ENCODE measurements at places on chromosomes 13 and 19.

- peak; percentile 73 for DNase-seq
Observed at GRCh38 chr19:46840498-46840942, 10.1 kb downstream of the AP2S1 start.

DNA sequence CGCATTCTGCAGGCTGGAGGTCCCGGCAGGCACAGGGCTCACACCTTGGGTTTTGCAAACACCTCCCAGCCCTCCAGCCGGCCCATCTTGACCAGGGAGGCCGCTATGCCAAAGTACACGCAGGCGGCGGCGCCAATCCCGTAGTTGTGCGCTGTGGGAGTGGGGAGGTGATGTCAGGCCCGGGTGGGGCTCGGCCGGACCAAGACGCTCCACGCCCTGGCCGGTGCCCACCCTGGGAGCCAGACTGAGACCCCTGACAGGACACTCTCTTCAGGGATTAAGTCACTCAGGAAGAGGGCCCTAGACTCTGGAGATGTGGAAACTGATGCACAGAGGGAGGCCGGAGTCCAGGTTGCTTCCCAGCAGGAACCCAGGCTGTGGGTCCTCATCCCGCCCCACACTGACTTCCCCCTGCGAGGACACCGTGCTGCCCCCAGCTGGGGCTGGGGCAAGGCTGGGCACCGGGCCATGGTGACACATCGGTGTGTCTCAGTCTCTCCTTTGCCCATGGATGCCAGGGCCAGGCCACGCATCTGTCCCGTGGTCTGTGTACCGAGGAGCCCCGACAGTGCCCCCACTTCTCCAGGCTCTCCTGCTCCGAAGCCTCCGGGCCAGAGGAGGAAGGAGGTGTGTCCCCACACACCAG lies 8.8 kb downstream of the NDUFA11 start:
- DNase-seq: no peak

DNA sequence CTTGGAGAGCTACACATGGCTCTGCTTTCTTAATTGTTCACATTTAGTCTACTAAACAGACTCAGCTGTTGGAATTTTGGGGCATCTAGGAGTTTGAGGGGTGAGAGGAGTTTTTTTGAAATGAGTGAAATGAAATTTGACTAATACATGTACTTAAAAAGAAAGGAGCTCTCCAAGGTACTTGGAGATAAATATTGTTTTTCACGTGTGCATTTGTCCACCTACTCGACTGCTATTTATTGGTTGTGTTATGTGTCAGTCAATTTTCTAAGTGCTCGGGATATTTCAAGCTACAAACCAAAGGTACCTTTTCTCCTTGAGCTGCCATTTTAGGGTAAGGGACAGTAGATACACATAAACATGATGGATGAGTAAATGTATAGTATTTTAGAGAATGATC lies 697.0 kb downstream of the LIG4 start:
- peak; percentile 43 for DNase-seq

GRCh38 chr13:54742984-54743383 lies 1714.4 kb downstream of the OLFM4 start:
- no peak for DNase-seq

GRCh38 chr19:22421797-22422196 lies 349 bp downstream of the ZNF98 start:
- no peak for DNase-seq

DNA sequence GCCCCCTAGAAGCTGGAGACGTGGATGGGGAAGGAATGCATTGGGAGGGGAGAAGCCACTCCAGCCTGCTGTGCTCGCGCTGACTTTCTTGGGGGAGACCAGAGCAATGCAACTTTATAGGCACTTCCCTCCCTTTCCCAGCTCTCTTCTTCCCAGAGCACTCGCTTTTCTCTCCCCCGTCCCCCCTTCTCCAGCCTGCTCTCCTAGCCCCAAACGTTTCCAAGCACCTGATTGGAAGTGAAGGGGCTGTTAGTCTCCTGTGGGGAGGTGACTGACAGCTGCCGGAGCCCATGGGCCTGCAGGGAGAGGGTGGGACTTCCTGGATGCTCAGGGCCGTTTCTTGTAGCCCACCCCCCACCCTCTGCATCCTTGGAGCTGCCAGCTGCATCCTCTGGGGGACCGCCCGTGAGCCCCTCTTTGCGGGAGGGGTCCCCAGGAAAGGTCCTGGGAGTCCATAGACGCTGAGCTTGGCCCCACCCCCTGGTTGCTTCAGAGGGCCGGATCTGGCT lies 2.5 kb downstream of the HDGFL2 start:
- DNase-seq: peak; percentile 12

DNA sequence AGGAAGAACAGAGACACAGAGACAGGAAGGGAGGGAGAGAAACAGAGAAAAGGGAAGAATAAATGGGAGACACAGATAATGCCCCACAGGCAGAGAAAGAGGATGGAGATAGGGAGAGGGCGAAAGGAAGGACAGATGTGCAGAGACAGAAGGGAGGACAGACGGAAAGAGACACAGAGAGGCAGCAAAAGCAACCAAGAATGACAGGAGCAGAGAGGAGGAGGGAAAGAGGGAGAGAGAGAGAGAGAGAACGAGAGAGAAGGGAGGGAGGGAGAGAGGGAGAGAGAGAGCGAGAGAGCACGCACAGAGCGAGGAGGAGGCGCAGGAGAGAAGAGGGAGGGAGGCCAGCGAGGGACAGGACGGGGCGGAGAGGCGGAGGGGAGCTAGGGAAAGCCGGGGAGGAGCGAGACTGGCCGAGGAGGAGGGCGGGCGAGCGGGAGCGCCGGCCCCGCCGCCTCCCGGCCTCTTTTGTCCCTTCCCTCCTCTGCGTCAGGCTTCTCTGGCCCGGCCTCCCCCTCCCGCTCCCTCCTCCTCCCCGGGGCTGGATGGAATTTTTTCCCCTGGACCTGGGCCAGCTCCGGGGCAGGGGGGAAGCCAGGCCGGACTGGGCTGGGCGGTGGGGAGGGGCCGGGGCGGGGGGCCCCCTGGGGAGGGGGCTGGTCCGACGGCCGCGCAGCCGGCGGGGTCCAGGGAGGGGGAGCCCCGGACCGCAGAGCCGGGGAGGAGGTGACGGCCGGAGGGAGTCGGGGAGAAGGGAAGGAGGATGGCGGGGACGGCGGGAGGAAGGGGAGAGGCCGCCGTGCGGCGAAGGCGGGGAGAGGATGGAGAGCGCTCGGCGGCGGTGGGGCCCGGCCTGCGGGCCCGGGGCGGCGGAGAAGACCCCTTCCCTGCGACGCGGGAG lies 4.2 kb upstream of the SPACA6 start:
- peak; percentile 77 for DNase-seq

DNA sequence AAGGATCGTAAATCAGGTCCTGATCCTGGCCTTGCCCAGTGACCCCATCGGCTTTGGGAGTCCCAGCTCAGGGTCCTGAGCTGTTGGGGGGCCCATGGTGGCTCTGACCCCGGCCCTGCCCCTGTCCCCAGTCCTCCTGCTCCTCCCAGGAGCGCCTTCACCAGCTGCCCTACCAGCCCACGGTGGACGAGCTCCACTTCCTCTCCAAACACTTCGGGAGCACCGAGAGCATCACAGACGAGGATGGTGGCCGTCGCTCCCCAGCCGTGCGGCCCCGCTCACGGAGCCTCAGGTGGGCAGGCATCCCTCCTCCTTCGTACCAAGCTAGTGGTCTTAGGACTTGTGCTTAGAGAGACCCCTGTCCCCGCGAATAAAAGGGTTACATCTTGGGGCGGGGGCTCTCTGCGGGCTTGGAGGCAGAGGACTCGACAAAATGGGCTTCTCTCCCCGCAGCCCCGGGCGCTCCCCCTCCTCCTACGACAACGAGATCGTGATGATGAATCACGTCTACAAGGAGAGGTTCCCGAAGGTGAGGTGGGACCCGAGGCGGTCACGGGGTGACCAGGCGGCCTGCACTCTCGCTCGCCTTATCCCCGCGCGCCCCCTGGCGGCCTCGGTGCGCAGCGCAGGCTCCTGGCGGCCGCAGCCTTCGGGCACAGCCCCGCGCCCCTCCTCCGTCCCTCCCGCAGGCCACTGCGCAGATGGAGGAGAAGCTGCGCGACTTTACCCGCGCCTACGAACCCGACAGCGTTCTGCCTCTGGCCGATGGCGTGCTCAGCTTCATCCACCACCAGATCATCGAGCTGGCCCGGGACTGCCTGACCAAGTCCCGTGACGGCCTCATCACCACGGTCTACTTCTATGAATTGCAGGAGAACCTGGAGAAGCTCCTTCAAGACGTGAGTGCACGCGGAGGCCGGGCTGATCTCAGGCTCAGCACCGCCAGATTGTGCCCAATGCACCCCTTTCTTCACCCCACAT lies 9.1 kb downstream of the MAST1 start:
- DNase-seq: peak; percentile 54

DNA sequence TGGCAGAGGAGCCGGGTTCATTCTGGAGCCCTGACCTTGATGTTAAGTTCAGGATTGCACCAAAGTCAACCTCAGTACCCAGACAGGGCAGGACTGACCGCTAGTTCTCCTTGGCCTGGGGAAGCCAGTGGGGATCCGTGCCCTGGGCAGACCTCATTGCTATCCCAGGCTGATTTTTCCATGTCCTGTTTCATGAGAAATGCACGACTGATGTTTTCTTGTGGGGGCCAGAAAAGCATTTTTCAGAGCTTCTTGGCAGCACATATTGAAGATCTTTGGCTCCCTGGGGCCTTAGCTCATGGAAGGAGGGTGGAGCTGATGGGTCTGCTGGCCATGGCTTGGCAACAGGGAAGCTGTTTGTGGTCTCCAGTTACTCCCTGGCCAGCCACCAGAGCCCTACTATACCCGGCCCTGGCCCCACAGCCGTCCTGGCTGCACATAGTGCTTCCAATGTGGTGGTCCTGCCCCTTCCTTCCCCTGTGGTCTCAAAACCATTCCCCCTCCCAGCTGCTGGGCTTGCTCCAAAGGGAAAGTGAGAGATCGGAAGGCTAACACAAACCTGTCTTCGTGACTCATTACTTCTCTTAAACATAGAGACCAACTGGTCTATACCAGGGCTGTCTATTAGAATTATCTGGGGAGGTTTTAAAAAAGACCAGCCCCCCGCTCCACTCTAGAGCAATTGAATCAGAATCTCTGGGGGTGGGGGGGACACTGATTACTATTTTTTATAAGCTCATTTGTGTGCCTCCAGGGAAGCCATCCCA lies 11.2 kb downstream of the IL17D start:
- DNase-seq: no peak

- DNase-seq: no peak
Observed at GRCh38 chr13:77776704-77777103, 79.2 kb downstream of the SLAIN1 start.

GRCh38 chr13:61728471-61728870 lies 312.8 kb upstream of the PCDH20 start:
- DNase-seq: no peak

- no peak for DNase-seq
Observed at GRCh38 chr19:53015730-53016129, 2.0 kb downstream of the ERVV-1 start.

DNA sequence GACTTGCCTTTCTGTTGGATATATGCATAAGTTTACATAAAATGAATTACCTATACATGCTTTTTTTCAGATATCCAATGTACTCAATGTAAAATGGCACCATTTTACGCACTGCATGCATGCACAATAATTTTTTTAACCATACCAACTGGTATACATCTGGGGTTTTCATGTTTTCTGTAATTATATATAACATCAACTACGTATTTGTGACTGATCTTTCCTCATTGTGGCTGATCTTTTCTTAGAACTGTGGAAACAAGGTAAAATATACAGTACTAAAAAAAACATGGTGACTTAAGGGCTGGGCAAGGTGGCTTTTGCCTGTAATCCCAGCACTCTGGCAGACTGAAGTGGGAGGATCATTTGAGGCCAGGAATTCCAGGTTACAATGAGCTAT lies 18.5 kb downstream of the PSPC1 start:
- DNase-seq: no peak

Data from Kasumi-1 (cell line).